ENCODE measurements at places on chromosomes 16 and 17.

- DNase-seq, result no peak
Observed at GRCh38 chr16:49588026-49588425, 214.4 kb downstream of the C16orf78 start.

DNA sequence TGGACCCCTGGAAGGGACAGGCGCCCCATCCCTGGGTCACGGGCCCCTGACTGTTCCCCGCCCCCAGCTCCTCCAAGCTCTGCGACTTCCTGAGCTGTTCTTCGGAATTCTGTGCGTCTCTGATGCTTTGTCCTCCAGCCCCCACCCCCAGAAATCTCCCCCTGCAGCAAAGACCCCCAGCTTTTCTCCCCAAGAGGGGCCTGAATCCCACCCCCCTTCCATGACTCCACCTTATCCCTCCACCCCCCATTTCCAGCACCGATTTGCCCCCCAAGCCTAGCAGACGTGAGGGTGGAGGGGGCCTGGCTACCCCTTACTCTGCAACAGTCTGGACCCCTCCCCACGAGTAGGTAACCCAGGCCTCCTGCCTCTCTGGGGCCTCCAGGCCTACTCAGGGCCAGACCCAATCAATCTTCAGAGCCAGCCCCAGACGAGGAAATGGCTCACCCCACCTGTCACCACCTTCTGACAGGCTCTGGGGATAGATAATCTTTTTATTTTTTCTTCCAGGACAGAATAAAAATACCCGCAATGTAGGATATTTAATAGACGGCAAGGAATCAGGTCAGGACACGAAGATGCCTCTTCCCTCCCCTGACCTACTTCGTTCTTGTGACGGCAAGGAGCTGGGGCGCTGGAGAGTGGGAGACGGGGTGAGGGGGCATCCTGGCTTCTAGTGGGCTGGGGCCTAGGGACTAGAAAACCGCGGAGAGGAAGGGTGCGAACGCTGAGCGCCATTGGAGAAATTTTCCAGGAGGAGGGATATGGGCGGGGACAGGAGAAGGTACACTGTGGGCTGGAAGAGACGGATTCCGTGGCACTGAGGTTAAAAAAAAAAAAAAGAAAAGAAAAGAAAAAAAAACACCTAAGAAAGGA, 744 bp upstream of the PLXDC1 start:
- DNase-seq, result peak; percentile 58

DNA sequence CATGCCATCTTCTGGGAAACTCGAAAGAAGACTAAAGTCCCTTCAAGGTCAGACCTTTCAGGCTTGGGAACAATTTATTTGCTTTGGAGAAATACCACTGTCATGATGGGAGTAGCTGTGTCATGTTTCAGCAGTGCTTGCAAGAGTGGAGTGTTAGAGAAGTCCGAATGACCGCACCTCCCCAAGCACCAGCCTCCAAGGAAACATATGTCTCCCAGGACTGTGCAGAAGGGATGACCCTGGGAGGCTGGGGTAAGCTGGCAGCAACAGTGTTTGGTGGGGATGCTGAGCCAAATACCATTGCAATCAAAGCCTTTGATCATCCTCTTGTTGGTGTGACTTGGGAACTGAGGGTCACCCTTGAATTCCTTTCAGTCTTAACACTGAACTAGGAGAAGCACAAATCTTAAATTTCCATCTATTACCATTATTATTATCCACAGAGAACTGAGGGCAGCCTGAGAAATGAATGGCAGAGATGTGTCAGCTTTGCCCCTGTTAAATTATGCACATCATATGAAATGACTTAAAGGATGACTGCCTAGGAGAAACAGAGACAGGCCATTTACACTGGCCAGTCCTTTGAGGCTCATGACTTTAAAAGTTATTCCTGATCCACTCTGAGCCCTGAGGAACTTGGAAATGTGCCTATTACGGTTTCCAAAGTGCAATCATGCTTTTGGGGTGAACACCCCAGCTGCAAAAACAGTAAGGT, 244.9 kb downstream of the CA10 start:
- DNase-seq, result no peak

DNA sequence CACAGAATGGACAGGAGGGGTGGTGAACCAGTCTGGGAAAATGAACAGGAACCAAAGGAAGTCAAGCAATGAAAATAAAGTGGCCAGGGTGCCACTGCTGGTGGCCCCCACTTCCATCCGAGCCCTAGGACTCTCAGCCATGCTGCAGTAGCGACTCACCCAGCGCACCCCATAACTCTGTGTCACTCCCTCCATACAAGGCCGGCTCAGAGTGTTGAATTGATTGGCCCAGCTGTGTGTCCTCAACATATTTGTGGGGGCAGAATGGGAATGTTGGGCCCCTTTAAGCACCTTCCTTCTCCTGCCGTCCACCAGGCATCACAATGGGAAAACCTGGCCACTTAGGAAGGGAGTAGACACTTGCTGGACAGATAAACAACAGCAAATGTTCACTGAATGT, 169.0 kb upstream of the SDK2 start:
- DNase-seq, result no peak

DNA sequence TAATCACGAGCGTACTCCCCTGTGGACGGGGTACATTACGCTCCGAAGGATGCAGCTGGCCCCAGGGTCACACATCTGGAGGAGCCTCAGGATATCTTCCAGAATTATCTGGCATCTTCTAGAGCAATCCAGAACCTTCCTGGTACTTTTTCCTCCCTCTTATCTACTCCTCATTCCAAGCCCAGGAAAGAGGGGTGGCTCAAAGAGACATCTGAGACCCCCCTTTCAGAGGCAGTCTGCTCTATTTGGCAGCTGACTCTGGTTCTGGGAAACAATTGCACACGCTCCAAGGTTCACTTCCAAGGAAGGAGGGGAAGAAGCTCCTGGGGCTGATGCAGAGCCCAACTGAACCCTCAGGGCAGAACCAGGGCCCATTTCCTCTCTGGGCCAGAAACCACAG, 14.9 kb downstream of the RBFOX3 start:
- DNase-seq, result no peak

DNA sequence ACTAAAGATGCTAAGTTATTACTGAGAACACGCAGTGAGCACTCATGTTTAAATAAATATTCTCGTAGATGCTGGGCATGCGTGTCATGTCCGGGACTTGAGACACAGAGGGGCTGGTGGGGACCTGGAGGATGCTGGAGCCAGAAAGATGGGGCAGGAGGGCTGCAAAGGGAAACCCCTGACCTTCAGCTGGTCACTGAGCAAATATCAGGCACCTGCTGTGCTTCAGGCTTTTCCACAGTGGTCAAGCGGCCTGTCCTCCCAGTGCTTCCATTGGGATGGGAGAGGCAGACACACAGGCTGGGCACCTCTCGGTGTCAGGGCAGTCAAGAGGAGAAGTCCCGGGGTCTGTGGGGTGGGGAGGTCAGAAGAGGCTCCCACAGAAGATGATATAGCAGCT, 211.4 kb downstream of the GSG1L start:
- DNase-seq, result no peak

- no peak for DNase-seq
Observed at GRCh38 chr16:27776556-27777225, 226.7 kb downstream of the KATNIP start.

DNA sequence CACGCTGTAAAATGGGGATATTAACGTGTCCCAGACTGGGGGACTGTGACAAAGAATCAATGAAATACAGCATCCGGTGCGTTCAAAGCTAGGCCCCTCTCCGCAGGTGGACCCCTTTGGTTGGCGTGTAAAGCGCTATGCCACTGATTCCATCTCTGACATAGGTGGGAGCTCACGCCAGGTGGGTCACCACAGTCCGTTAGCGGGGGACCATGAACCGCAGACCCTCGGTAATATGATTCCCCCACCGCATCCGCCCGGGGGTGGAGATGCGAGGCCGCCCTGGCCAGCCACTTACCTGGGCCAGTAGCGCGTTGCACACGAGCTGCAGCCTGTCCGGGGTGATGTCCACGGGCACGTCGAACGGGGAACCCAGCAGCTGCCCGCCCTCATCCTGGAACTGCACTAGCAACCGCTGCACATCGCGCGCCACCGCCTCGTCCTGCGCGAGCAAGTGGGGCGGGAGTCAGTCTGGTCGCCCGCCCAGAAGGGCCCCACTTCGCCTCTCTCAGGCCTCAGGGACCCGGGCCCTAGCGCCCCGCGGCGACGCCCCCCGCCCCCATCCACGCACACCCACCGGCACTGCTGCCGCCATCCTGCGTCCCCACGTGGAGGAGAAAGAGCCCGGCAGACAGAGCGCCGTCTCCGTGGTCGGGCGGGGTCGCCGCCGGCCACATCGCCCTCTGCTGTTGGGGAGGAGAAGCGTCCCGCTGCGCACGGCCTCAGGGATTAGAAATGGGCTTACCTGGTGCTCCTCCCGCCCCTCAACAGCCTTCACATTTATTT, at the start of gene NLE1:
TSS of gene NLE1 (minus strand) at position 623 of the 786 bp plus-strand sequence. CDS start at position 595, 28 bp downstream.
- peak; percentile 84 for DNase-seq

DNA sequence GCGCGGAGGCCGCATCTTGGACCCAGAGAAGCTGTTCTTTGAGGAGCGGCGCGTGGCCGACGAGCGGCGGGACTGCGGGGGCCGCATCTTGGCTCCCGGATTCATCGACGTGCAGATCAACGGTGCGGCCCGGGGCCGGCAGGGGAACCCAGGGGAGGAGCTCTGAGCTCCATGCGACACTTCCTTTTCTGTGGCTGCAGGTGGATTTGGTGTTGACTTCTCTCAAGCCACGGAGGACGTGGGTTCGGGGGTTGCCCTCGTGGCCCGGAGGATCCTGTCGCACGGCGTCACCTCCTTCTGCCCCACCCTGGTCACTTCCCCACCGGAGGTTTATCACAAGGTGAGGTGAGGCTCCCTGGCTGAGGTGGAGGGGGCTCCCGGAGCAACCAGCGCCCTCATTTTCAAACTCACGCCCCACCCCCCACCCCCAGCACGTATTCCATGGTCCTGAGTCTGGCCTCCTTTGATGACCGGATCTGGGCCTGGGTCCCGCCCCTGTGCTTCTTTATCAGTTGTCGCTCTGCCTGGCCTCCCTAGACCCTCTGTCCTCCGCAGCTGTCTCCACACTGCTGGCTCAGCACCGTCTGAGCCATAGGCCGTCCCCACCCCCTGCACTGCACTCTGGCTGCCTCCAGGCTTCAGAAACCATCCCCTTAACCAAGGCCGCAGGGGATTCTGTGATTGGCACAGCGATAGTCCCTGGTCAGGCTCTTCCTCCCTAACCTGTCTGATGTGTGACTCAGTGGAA, 787 bp downstream of the AMDHD2 start:
- no peak for DNase-seq

- DNase-seq, result no peak
Observed at GRCh38 chr16:87636741-87637140, 34.4 kb downstream of the JPH3 start.

GRCh38 chr16:49884033-49885015, 28.4 kb upstream of the ZNF423 start:
- DNase-seq, result no peak

- DNase-seq, result no peak
Observed at GRCh38 chr17:7916808-7917207, 719 bp upstream of the RNF227 start.

- peak; percentile 26 for DNase-seq
Observed at GRCh38 chr17:33169580-33170285, 123.4 kb downstream of the ASIC2 start.

- DNase-seq, result no peak
Observed at GRCh38 chr17:76157759-76158158, 16.7 kb upstream of the FOXJ1 start.

- DNase-seq, result no peak
Observed at GRCh38 chr16:57329718-57330327, 28.8 kb upstream of the CCL22 start.

GRCh38 chr17:19904412-19904811, 36.7 kb upstream of the ULK2 start:
- no peak for DNase-seq

DNA sequence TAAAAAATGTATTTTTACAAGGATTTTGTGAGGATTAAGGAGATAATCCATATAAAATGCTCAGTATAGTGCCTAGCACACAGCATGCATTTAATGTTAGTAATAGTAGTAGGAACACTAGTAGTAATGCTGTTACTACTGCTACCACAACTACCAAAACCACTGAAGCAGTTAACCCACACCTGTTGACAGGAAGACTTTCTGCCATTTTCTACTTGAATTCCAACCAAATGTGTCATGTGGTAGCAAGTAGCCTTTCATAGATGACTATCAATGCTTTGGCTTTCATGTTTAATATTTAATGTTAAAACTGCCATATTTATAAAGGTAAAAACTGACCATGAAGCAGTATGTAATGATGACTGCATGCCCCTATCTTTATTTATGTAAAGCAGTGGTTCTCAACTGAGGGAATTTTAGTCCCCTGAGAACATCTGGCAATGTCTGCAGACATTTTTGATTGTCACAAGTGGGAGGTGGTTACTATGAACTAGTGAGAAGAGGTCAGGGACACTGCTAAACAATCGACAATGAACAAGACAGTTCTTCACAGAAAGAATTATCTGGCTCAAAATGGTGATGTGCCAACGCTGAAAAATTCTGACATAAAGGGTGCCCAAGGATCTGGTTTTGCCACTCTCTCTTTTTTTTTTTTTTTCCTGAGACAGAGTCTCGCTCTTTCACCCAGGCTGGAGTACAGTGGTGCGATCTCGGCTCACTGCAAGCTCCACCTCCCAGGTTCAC, 89.4 kb downstream of the ITFG1 start:
- no peak for DNase-seq

DNA sequence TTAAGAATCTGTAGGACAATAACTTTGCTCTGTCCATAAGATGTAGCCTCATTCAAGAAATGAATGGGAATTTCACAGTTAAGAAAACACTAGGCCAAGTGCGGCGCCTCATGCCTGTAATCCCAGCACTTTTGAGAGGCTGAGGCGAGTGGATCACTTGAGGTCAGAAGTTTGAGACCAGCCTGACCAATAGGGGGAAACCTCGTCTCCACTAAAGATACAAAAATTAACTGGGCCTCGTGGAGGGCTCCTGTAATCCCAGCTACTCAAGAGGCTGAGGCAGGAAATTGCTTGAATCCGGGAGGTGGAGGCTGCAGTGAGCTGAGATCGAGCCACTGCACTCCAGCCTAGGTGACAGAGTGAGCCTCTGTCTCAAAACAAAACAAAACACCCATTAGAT, 19.9 kb upstream of the RSL1D1 start:
- no peak for DNase-seq

GRCh38 chr17:80047176-80047575, 10.7 kb downstream of the CCDC40 start:
- DNase-seq, result peak; percentile 74

- peak; percentile 76 for DNase-seq
Observed at GRCh38 chr17:30376621-30377452, 1.9 kb upstream of the CPD start.

- peak; percentile 79 for DNase-seq
Observed at GRCh38 chr16:57245472-57246113, 534 bp downstream of the ARL2BP start.

- DNase-seq, result no peak
Observed at GRCh38 chr17:57370619-57371018, 114.3 kb downstream of the MSI2 start.

DNA sequence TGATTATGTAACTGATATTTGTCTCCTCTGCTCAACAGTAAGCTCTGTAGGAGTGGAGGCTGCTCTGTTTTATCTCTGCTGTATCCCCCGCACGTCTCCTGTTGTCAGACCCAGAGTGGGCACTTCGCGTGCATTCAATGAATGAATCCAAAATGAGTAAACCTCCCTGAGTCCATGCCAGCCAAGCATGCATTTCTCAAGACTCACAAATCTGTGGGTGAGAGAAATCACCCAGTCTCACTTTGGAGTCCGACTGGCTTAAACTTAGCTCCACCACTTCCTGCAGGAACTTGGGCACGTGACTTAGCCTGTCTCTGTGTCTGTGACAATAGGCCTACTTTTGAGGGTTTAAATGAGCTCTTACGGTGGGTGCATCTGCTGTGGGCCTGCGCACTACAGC, 3.7 kb downstream of the PNPO start:
- DNase-seq, result no peak

- DNase-seq, result no peak
Observed at GRCh38 chr17:80918731-80919130, 72.9 kb upstream of the CHMP6 start.

GRCh38 chr16:82626791-82627261, at the start of gene CDH13:
CDH13 (plus strand) TSS chr16:82626969.
- no peak for DNase-seq

Data from NCI-H1417 (cell line).